ENCODE measurements at places on chromosomes 11 and 22.

DNA sequence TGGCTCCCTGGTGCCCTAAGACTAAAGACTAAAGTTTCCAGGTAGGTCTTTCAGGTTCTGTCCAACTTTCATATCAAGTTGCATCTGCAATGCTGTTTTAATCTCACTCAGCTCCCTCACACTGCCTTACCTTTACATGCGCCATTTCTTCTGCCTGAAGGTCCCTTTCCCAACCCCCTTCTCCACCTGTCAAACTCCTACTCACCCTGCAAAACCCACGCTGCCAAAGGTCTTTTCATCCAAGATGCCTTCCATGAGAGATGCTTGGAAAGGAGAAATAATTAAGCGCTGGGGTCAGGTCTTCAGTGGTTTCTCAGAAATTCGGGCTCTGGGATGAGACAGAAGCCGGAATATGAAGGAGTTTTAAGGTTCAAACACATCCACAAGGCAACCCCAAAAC is 95.1 kb downstream of the MN1 start:
- no peak for DNase-seq

- no peak for DNase-seq
Measured at GRCh38 chr11:34155757-34156062, 50.3 kb downstream of the NAT10 start.

DNA sequence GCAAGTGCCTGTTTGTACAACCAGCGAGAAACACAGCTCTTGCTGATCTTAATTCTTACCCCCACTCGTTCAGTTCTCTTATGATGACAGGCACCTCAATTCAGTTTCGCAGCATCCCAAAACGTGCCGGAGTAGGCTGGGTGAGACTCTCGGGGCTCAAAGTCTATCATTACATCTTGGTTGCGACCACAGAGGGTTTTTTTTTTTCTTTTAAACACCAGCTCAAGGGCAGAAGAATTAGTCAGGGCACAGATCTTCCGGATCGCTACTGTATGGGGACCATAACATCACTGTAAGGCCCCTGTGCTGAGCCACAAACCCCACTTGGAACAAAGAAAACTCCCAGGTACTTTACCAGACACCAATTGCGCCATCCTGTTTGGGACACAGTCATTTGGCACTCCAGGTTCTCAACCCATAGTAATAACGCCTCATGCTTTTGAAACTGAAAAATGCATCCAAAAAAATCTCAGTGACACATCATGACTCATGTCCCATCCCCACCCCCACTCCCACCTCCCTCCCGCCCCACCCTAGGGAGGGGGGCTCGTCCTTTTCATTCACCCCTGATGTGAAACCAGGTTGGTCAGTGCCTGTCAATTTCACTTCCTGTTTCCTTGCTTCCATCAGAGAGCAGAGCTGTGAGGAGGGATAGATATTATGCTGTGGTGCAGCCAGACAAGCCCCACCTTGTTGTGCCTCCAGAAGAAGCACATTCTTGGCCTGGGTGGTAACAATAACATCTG is 41.0 kb upstream of the CD5 start:
- no peak for DNase-seq

DNA sequence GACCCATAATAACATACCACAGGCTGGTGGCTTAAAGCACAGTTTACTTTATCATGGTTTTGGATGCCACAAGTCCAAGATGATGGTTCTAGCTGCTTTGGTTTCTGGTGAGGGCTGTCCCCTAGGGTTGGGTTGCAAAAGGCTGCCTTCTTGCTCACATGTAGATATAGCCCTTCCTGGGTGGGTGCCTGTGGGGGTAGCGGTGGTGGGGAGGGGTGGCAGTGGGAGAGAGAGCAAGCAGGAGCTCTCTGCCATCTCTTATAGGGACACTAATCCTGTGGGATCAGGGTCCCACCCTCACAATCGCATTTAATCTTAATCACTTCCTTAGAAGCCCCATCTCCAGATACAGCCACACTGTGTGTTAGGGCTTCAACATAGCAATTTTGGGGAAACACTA is 245.0 kb downstream of the TBC1D22A start:
- DNase-seq, result no peak

- DNase-seq, result no peak
Measured at GRCh38 chr22:43862074-43862881, at the start of gene SULT4A1. Gene SULT4A1 (minus strand): TSS chr22:43862513. CDS start chr22:43862382, 131 bp downstream.

- DNase-seq, result no peak
Measured at GRCh38 chr22:24115247-24116207, 65.8 kb upstream of the SUSD2 start.

DNA sequence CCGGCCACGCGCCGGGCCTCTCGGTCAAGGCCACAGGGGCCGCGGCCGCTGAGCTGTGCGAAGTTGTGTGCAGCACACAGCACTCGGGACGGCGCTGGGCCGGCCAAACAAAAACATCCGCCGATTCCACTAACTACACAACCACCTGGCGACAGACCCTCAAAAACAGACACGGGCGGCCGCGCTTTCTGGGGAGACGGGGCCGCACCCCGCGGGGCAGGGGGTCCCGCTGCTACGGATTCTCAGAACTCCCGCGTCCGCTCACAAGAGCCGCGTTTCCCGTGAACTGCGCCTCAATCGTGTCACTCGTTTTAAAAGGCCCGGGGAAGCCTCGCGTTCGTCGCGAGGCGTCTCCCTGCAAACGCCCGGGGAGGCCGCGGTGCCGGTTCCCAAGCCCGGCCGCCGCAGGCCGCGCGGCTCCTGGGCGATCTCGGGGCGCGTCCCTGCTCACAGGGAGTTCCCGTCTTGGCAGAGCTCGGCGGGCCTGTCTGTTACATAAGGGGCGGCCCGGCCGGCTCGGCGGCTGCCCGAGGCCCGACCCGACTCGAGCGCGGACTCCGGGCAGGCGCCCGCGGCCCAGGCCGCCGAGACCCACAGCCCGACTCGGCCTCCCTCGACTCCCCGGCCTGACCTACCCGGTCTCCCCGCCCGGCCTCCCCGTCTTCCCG is 936 bp downstream of the BRD1 start:
- DNase-seq, result peak; percentile 44

GRCh38 chr11:20050551-20051333 is 109.5 kb downstream of the DBX1 start:
- DNase-seq, result no peak

DNA sequence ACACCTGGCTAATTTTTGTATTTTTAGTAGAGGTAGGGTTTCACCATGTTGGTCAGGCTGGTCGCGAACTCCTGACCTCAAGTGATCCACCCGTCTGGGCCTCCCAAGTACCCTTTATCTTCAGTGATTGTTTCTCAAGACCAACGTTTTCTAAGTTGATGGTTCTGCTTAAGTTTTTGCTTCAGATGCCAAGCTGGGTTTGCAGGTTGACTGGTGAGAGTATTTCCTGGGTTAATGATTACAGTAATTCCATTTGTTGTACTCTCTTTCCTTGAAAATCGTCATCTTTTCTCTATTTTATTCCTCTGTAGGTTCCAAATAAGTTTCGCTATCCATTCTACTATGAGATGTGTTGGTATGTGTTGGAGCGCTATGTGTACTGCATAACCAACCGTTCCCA is 38.5 kb upstream of the GRK2 start:
- DNase-seq, result no peak

DNA sequence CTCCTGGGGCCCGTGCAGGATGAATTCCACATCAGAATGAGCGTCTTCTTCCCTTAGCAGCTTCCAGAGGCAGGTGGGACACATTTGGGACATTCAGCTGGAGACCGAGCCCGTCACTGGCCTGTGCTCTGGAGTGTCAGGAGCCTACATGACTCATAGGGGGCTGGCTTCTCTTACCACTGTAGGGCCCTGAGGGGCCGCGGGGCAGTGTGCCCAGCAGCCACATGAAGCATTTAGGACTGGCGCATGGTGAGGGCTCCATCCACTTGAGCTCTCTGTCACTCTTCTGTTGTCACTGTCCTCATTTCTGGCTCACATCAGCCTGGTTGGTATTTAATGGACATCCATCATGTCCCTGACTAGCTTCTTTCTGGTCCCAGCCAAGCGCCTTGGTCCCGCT is 38.0 kb upstream of the TEF start:
- no peak for DNase-seq

DNA sequence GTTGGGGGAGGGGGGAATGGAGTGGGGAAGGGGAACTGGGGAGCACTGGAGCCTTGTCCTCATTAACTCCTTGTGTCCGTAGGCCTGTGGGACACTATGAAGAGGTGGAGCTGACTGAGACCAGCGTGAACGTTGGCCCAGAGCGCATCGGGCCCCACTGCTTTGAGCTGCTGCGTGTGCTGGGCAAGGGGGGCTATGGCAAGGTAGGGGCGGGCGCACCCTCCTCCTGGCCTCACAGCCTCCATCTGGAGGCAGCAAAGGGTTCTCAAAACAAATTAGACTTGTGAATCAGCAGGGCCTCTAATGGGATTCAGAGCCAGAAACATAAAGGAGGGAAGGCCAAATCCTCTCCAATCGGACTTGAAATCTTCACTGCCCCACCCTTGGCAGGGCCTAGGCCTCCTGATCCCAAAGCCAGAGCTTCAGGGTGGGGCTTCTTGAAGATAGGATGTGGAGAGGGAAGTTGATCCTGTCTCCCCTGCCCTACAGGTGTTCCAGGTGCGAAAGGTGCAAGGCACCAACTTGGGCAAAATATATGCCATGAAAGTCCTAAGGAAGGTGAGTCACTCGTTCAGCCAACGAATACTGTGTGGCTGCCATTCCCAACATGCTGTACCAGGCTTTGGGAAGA is 859 bp downstream of the RPS6KB2 start:
- no peak for DNase-seq

DNA sequence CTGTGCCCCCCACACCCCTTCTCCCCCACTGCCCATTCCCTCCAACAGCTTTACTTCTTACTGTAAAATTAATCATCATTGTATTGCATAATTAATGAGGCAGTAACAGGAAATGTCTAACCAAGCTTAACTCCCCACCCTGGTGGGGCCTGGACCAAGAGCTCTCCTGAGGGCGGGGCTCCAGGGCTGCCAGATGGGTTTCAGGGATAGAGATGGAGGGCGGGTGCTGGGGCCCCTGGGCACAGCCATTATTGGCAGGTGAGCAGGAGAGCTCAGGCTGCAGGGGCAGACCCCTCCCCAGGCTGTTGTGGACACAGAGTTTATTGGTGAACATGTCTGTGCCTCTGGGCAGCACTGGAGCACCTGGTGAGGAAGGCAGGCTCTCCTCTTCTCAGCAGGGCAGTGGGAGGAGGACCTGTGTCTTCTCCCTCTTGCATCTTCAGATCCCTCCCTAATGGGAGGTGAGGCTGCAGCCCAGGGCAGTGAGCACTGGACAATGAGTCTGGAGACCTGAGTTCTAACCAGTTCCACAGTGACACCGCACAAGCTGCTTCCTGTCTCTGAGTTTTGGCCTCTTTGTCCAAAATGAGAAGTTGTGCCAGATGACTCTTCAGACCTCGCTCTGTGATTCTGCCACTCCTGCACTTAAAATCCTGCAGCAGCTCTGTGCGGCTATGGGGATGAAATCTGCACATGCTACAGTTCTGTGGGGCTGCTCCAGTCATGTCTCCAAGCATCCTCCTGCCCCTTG is 233.3 kb downstream of the CEP164 start:
- DNase-seq, result no peak

GRCh38 chr11:79412761-79413160 is 28.1 kb downstream of the TENM4 start:
- DNase-seq, result no peak

GRCh38 chr11:87440076-87440770 is 402.5 kb downstream of the TMEM135 start:
- no peak for DNase-seq

DNA sequence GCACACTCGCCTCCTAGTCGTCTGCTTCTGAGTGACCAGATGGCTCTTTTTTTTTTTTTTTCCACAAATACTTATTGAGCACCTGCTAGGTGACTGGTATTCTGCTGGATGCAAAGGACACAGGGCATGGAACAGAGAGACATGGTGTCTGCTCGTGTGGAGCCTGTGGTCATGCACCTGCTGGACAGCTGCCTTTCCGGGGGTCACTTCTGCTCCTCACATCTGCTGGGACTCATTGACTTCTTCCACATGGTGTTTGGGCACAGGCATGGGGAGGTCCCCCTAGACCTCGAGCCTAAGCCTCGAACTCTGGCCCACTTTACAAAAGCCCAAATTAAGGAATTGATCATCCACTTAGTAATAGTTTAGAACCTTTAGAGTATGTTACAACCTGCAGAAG is 39.5 kb upstream of the EMID1 start:
- DNase-seq, result no peak

- no peak for DNase-seq
Measured at GRCh38 chr11:88326099-88326498, 11.4 kb downstream of the CTSC start.

- no peak for DNase-seq
Measured at GRCh38 chr11:133659538-133660201, 127.4 kb upstream of the OPCML start.

DNA sequence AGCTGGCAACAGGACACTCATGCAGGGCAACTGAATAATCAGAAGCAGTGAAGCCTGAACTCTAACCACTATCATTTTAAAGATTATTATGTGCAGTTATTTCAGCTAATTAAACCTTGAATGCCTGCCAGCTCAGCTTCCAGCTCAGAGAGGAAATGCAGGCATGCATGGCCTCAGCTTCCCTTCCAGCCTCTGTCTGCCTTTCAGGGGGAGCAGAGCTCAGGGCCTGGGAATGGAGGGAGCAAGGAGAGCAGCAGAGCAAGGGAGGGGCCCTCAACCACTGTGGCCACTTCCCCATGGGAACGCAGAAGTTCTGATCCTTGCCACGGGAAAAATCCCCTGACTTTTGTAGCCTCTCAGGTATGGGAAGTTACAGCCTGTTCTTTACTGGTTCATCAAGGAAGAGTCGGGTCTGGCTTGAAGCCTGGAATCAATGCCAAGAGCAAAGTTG is 32.5 kb upstream of the APLNR start:
- no peak for DNase-seq

- no peak for DNase-seq
Measured at GRCh38 chr22:41075946-41076345, 16.4 kb upstream of the EP300 start.

- DNase-seq, result no peak
Measured at GRCh38 chr11:115198321-115198741, 305.9 kb downstream of the CADM1 start.

- no peak for DNase-seq
Measured at GRCh38 chr22:46879083-46879482, 116.6 kb downstream of the TBC1D22A start.

- no peak for DNase-seq
Measured at GRCh38 chr11:85164743-85165142, 462.4 kb downstream of the DLG2 start.

DNA sequence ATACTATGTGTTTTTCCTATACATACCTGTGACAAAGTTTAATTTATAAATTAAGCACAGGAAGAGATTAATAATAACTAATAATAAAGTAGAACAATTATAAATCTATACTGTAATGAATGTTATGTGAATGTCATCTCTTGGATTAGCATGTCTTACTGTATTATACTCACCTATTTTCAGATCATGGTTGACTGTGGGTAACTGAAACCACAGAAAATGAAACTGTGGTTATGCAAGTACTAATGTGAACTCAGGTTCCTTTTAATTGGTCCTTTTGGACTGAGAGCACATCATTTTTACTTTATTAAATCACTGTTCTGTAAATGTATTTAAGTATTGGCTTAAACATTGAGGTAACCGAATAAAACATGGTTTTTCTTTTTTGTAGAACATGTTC is 108.8 kb downstream of the PPP6R3 start:
- DNase-seq, result no peak
